ENCODE measurements at places on chromosomes 4 and X.
A peak's percentile ranks its signal among the peaks of the same experiment; 100 is the strongest.

- peak; percentile 3 for DNase-seq
Observed at GRCh38 chr4:147682755-147683154, 1.2 kb downstream of the PRMT9 start.

- DNase-seq = no peak
Observed at GRCh38 chr4:138164208-138164607, 77.9 kb downstream of the SLC7A11 start.

- no peak for DNase-seq
Observed at GRCh38 chrX:131066237-131066636, 8.1 kb downstream of the ARHGAP36 start.

DNA sequence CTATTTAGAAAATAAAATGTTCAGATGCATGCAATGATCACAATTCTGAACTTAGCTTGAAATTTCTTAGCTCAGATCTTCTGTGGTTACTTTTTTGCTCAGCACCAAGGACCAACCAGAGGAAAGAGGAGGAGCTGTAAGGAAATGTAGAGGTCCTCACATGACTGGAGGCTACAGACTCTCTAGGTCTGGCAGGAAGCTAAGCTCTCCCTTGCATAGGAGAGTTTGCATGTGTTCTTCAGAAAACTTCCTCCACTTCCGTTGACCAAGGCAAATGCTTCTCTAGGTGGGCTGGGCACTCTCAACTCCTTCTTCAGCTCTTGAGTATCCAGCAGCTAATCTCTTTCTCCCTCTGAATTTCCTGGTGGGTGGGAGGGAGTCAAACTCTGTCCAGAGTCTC is 119.6 kb downstream of the BTC start:
- peak; percentile 15 for DNase-seq

DNA sequence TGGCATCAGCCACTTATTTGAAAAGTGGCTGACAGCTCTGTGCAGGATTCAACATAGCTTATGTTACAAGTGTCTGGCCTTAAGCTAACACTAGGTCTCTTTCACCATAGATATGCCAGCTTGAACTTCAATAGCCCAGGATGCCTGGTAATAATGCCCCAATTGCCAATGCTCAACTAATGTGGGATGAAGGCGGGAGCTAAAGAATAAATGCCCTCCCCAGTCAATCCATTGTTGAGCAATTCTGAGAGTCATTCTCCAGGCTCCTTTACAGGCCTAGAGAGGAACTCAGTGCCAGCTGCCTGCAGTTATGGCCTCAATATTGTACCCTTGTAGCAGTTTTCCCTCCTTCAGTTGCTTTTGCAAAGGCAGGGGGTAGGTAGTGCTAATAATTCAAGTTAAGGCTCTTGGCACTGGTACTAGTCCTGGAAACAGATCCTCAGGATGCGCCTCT is 460.2 kb downstream of the GABRG1 start:
- no peak for DNase-seq

DNA sequence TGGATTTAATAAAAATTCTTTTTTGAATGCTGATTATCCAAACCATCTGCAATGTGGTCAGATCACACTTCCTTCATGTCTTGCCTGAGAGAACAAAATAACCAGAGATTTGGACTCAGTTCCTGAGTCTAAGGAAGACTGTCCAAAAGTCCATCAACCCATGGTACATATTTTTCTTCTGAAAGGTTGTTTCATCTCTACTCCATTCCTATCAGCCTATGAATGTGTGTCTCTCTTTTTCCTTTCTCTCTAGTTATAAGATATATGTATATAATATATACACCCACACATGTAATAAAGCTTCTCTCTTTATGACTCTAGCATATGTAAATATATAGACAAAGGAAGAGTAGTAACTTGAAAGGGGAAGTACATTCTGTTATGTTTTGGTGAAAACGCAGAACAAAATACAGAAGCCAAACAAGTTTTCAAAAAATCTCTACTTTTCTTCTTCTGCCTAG is 226.9 kb downstream of the ARHGAP24 start:
- DNase-seq = no peak

GRCh38 chr4:6916069-6916586 is 6.5 kb downstream of the TBC1D14 start:
- DNase-seq = no peak

- no peak for DNase-seq
Observed at GRCh38 chr4:102301167-102301566, 44.1 kb downstream of the SLC39A8 start.

DNA sequence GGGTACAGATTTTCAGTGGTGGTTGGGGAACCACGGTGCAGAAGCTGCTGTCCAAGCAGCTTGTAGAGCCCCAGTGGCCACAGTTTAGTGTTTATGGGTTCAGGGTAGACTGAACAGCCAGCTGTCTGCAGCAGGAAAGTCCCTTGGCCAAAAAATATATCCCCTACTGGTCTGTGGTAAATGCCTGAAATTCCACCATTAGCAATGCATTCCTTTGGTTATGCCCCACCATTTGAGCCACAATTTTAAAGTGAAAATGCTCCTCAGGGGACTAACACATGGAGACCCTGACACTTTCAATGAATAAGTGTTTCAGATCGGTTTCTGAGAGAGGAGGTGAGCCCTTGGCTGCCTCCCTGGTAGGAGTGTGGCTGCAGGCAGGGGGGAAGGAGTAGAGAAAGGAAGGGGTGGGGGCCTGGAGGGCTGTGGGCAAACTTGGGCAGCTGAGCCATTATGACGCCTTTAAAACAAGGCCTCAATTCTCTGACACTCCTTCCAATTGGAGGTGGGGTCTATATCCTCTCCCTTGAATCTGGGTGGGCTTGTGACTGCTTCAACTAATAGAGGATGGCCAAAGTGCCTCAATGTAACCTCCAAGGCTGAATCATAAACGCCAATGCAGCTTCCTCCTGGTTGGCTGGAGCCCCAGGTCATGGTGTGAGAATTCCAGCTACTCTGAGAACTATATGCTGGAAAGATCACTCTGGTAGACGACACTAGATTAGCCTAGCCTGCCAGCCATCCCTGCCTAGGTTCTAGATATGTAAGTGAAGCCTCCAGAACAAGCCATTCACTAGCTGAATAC is 75.8 kb upstream of the ATP6AP2 start:
- DNase-seq = peak; percentile 92

GRCh38 chr4:1683261-1683735 is 815 bp downstream of the FAM53A start:
- peak; percentile 89 for DNase-seq

DNA sequence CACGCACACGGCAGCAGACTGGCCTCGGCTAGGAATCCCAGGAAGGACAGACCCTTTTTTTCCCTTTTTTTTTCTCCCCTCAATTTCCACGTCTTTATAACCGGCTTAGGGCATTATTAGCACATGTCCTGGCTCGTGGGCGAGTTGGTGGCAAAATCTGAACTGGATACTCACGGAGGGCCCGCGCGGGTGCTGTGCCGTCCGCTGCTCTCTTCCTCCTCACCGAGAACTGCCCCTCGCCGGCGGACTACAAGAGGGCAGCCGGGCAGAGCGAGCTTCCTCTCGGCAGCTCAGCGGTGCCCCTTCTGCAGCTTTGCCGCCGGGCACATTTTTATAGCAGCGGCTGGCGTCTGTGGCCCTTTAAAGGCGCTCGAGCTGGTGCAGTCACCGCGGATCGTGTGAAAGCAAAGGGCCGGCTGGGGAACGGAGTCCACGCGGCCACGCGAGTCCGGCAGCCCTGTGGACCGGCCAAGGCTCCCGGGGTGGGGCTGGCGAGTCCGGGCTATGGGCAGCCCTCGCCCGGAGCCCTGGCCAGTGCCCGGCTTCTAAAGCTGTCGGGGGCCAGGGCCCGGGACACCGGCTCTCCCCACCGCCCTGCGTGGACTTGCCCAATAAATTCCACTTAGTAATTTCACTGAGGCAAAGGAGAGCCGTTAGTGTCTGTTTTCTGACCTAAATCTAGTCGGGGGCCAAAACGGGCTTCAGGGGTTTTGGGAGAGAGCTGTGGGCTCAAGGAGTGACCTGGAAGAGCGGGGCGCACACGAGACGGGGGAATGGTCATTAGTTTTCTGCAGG is 1.3 kb upstream of the CITED1 start:
- DNase-seq = peak; percentile 67

GRCh38 chr4:169278624-169279023 is 7.9 kb upstream of the SH3RF1 start:
- DNase-seq = no peak

- no peak for DNase-seq
Observed at GRCh38 chr4:186557061-186557460, 1.7 kb upstream of the MTNR1A start.

DNA sequence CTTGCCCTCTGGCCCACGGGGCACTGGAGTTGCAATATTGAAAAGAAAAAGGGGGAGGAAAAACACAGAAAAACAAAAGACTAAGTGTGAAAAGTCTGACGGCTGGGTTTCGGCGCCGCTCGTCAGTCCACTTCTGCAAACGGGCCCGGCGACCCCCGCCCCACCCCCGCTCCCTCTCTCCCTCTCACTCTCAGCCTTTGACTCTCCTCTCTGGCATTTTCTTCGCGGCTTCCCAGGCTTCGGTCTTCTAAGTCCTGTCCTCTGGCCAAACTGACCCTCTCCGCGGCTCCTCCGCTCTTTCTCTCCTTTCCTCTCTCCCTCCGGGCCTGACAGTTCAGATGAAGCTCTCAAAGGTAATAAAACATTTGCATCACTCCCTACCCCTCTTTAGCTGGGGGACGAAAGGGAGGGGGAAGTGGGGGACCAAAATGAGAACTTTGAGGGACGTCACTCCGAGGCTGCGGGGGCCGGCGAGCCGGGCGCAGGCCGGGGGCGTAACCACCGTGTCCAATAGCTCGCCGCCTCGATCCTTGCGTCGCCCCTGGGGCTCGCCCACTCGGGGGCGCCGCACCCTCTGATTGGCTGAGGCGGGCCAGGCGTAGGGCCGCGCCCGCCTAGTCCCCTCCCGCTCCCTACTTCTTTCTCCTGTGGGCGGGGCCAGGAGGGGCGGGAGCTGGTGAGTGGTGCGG is at the start of gene NKX6-1:
Gene NKX6-1, minus strand, starts transcription at position 358 of the 689 bp plus-strand sequence. CDS start 1,064 bp downstream, outside the sequence.
- peak; percentile 73 for DNase-seq

GRCh38 chrX:77446908-77447652 is at the start of gene FGF16:
TSS of gene FGF16 (plus strand) at chrX:77447389. CDS start at chrX:77447675, 286 bp downstream.
- DNase-seq = no peak

DNA sequence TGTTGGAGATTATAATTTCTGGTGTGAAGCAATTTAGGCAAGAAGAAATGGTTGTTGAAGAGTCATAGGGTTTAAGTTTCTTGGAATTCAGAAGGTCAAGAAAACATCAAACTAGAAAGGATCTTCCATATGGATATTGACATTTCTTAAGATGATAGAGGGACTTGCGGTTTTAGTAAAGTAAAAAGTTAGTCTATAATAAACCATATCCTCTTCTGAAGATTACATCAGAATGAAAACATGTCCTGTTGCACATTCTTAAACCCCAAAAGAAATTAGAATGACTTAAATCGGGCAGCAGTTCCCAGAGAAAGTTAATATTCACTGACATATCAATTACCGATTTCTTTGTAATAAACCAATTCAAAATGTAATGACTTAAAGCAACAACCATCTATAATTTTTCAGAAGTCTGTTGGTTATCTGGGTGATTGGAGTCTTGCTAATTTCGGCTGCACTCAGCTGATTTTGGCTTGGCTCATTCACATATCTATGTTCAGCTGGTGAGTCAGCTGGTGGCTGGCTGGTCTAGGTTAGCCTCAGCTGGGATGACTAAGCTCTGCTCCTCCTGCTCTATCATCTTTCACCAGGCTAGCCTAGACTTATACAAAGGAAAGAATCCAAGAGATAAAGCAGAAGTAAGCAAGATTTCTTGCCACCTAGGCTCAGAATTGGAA is 24.4 kb upstream of the DYNLT3 start:
- DNase-seq = peak; percentile 87

- no peak for DNase-seq
Observed at GRCh38 chr4:66567551-66567950, 897.3 kb upstream of the EPHA5 start.

DNA sequence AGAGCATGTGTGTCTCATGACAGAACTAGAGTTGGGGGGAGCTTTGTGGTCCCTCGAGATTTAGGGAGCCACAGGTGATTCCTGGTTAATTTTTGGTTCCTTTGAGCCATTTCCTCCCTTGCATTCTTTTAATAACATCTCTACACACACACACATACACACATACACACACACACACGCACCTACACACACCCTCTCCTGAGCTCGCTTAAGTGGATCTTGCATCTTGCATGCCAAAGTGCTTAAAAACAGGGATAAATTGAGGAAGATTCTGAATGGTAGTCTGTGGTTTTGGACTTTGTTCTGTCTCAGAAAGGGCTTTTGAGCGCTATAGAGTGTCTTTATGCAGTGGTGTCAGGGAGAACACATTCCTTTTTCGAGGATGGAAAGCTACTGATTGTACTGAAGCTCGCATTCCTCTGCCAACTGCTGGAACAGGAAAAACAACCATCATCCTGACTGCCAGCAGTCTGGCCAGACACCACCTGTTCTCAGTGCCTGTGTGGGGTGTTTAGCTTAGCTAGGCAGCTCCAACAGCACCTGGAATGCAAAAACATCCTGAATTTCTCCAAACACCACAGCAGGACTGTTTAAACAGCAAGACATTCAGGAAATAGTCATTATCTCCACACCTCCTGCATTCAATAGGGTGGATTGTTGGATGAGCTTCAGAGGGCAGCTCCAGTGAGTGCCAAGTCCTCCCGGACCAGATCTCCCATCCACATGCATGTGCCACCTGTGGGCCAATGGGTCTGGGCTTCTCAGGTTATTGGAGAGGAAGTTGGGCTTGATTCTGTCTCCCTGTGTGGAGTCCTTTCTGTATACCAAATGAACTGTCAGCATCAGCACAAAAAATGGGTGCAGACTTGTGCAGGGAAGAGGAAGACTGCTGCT is 21.9 kb upstream of the IGFBP7 start:
- no peak for DNase-seq

GRCh38 chr4:158540125-158540907 is 18.6 kb downstream of the RXFP1 start:
- DNase-seq = no peak

GRCh38 chr4:152991398-152991797 is 55.3 kb downstream of the FHDC1 start:
- no peak for DNase-seq

- no peak for DNase-seq
Observed at GRCh38 chrX:53320543-53321229, 39.3 kb upstream of the IQSEC2 start.

GRCh38 chr4:130820448-130820847 is 1724.5 kb downstream of the C4orf33 start:
- no peak for DNase-seq

GRCh38 chr4:142405021-142405694 is 440.9 kb downstream of the INPP4B start:
- DNase-seq = peak; percentile 83

- DNase-seq = peak; percentile 90
Observed at GRCh38 chr4:118729287-118730286, 44.4 kb downstream of the METTL14 start.

- DNase-seq = no peak
Observed at GRCh38 chrX:47628982-47629381, 748 bp downstream of the CFP start.

- no peak for DNase-seq
Observed at GRCh38 chrX:10142041-10142599, 14.7 kb upstream of the CLCN4 start.

- peak; percentile 89 for DNase-seq
Observed at GRCh38 chr4:118994030-118994429, 105.4 kb downstream of the SYNPO2 start.

- DNase-seq = no peak
Observed at GRCh38 chrX:38363046-38363445, 10.6 kb downstream of the OTC start.

GRCh38 chrX:11341274-11342201 is 48.3 kb downstream of the AMELX start:
- peak; percentile 84 for DNase-seq
